ENCODE measurements at places on chromosomes 4 and X. TPM values are rescaled to one million over a fixed set of nuclear protein-coding genes. Genes with fewer than 3 reads are reported as not detected.

TEX13C gene
- total RNA-seq: not detected

PRKG2 gene
- total RNA-seq: 2.0 TPM

CXorf65 gene
- not detected for total RNA-seq

BMX gene
- not detected for total RNA-seq

PPP2R2C gene
- total RNA-seq: not detected

TMPRSS11B gene
- total RNA-seq: not detected

GRCh38 chr4:7698584-7698983 is 241.1 kb downstream of the AFAP1 start:
- H3K36me3 ChIP-seq: no peaks in the 10 kb centered on the region
- H3K27me3 ChIP-seq: peaks cover 16% of the 10 kb centered on the region
- no peak overlapping the region for H3K27ac ChIP-seq
- DNase-seq: peak; percentile 11

DNA sequence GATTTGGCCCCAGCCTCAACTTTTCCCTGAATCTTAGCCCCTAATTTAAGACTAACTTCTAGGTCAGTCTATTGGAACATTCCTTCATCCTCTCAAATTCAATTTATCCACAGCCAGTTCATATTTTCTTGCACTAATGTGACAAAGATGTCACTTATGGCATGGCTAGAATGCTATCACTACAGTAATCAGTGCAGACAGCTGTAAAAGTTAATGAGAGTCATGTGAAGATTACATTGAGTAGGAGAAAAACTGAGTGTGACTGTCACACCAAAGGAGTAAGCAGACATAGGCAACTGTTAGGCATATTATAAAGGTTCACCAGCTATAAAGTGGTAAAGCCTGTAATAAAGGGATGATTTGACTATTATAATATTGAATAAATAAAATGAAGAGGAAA is 42.6 kb downstream of the GABRG1 start:
- no peaks in the 10 kb centered on the region for H3K27me3 ChIP-seq
- H3K27ac ChIP-seq: no peak overlapping the region
- H3K4me3 ChIP-seq: no peak overlapping the region
- DNase-seq: no peak
- no peaks in the 10 kb centered on the region for H3K36me3 ChIP-seq

DNA sequence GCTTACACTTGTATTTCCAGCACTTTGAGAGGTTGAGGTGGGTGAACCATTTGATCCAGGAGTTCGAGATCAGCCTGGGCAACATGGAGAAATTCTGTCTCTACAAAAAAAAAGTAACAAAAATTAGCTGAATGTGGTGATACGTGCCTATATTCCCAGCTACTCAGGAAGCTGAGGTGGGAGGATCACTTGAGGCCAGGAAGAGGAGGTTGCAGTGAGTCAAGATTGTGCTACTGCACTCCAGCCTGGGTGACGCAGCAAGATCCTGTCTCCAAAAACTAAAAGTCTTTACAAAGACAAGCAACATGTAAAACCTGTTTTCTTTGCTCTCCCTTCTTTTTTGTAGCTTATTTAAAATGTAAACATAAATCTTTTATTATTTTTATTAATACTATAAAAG is 1156.1 kb downstream of the FAT4 start:
- H3K27me3 ChIP-seq: no peaks in the 10 kb centered on the region
- no peak overlapping the region for H3K4me3 ChIP-seq
- peaks cover 5% of the 10 kb centered on the region for H3K4me1 ChIP-seq
- H3K36me3 ChIP-seq: no peaks in the 10 kb centered on the region

DNA sequence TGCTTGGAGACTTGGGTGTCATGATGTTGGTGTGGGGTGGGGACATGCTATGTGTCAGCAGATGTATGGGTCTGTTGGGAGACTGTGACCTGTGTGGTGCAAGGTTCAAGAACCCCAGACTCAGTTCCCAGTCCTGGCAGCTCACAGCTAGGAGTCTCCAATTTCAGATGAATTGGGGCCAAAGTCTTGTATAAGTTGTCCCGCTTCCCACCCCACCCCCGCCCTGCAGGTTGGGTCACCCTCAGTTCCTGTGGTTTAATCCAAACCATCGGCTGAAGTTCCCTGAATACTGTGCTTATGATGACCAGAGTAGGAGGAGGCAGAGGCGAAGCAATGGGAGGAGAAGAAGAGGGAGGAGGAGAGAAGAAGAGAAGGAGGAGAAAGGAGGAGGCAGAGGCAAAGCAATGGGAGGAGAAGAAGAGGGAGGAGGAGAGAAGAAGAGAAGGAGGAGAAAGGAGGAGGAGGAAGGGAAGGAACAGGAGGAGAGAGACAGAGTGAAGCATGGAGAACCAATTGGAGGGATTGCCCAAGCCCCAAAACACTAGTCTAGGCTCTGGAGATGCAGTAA is 112.6 kb downstream of the EFNB1 start:
- H3K4me1 ChIP-seq: peaks cover 3% of the 10 kb centered on the region
- no peak overlapping the region for H3K27ac ChIP-seq
- no peak overlapping the region for H3K4me3 ChIP-seq
- DNase-seq: peak; percentile 15

GRCh38 chr4:180486342-180486741 is 1756.9 kb upstream of the TENM3 start:
- no peaks in the 10 kb centered on the region for H3K36me3 ChIP-seq
- no peak overlapping the region for H3K27ac ChIP-seq
- H3K4me3 ChIP-seq: no peak overlapping the region
- no peaks in the 10 kb centered on the region for H3K27me3 ChIP-seq
- H3K4me1 ChIP-seq: no peaks in the 10 kb centered on the region
- no peak for DNase-seq

- no peaks in the 10 kb centered on the region for H3K4me1 ChIP-seq
- H3K36me3 ChIP-seq: no peaks in the 10 kb centered on the region
- no peak within 1 kb of the TSS for H3K27ac ChIP-seq
- H3K4me3 ChIP-seq: no peak within 1 kb of the TSS
These were observed at the start of gene GPM6B for GRCh38 chrX:13816643-13817627. TSS of gene GPM6B (minus strand) at chrX:13817093. CDS start at chrX:13816904, 189 bp downstream.

- H3K4me1 ChIP-seq: no peaks in the 10 kb centered on the region
- no peaks in the 10 kb centered on the region for H3K36me3 ChIP-seq
- no peak overlapping the region for H3K4me3 ChIP-seq
- H3K27ac ChIP-seq: no peak overlapping the region
These were observed 743.7 kb downstream of the C4orf33 start for GRCh38 chr4:129839687-129840086.

- H3K36me3 ChIP-seq: no peaks in the 10 kb centered on the region
- DNase-seq: no peak
- H3K27me3 ChIP-seq: no peaks in the 10 kb centered on the region
- H3K27ac ChIP-seq: no peak overlapping the region
- no peak overlapping the region for H3K4me3 ChIP-seq
These were observed 16.8 kb upstream of the ARSH start for GRCh38 chrX:2989565-2989964.

DNA sequence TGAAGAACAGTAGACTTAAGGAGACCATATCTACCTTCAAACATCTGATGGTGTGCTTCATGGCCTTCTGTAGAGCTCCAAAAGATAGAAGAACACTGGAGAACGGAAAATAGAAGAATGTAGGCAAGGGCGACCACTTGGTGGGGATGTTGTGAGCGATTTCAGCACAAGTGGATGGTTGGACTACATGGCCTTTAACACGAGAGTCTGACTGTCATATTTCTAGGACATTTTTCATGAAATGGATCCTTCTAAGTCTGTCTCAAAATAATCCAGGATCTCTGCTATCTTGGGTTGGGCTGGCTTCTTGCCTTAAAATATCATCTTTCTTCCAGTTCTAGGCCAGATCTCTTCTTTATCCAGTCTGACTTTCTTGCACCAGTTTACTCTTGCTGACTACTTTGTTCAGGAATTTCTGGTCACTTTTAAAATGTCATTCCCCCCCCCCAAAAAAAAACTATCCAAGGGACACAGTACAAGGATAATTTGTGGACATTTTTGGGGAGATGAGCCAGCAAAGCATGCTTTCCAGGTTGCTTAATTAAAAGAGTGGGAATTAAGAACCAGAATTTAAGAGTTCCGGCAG is 1.2 kb upstream of the MID1IP1 start:
- no peak overlapping the region for H3K4me3 ChIP-seq
- H3K4me1 ChIP-seq: peaks cover 3% of the 10 kb centered on the region
- no peak overlapping the region for H3K27ac ChIP-seq
- DNase-seq: no peak
- H3K27me3 ChIP-seq: no peaks in the 10 kb centered on the region
